Gastroesophageal sphincter (tissue), 4 donors: ENCODE measurements at places on chromosomes 3 and 15. TPM values are rescaled to one million over a fixed set of nuclear protein-coding genes. Genes with fewer than 3 reads are reported as not detected.

CCR9 gene
- total RNA-seq, result not detected

MED12L gene
- total RNA-seq, result 0.77 TPM

CLDN18 gene
- total RNA-seq, result not detected

NLGN1 gene
- 24.4 TPM for total RNA-seq

CP gene
- total RNA-seq, result 4.0 TPM

MEGF11 gene
- total RNA-seq, result not detected

CPLX3 gene
- not detected for total RNA-seq

MNS1 gene
- total RNA-seq, result 0.94 TPM

TTLL13 gene
- total RNA-seq, result not detected

LRRC2 gene
- 2.0 TPM for total RNA-seq

CFAP92 gene
- total RNA-seq, result 0.96 TPM

SLC22A13 gene
- 1.3 TPM for total RNA-seq

GOLGA8A gene
- total RNA-seq, result 6.0 TPM

KCNAB1 gene
- total RNA-seq, result 2.3 TPM

P2RY1 gene
- total RNA-seq, result 2.7 TPM

CHST13 gene
- total RNA-seq, result 1.4 TPM

TMEM158 gene
- 6.5 TPM for total RNA-seq

CPB1 gene
- 0.77 TPM for total RNA-seq

FOXB1 gene
- total RNA-seq, result not detected

TMEM45A gene
- 8.9 TPM for total RNA-seq
